ENCODE measurements at places on chromosomes 4 and X. TPM values are rescaled to one million over a fixed set of nuclear protein-coding genes. Genes with fewer than 3 reads are reported as not detected.

KLHL4 gene
- 2.7 TPM for total RNA-seq

NWD2 gene
- not detected for total RNA-seq

GPR78 gene
- total RNA-seq = 0.64 TPM

SEPSECS gene
- total RNA-seq = 4.0 TPM

NIPAL1 gene
- total RNA-seq = not detected

CSAG2 gene
- not detected for total RNA-seq

Data from cardiac ventricle fibroblast (primary cell).